ENCODE measurements at places on chromosomes 11 and 22.

- no peak for DNase-seq
Measured at GRCh38 chr11:87602776-87603175, 565.0 kb downstream of the TMEM135 start.

GRCh38 chr11:11458485-11458884, 105.4 kb upstream of the CSNK2A3 start:
- DNase-seq = no peak

- no peak for DNase-seq
Measured at GRCh38 chr11:117229411-117229810, 2.5 kb downstream of the PCSK7 start.

- no peak for DNase-seq
Measured at GRCh38 chr11:120063686-120064340, 74.1 kb downstream of the TRIM29 start.

DNA sequence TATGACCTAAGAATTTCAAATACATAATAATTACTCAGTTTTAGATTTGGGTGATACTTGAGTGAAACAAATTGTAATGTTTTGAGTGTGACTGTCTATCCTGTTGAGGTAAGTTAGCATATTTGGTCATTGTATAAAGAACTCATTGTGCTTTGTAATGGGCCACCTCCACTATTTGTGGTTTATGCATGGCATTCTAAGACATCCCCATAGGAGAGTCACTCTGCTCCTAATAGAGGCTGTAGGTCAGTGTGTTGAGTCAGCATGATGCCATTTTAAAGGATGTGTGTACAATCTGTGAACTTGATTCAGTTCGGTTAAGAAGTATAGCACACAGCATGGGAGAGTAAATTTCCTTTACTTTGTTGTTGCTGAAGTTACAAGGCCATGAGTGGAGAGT, 1112.4 kb downstream of the JRKL start:
- no peak for DNase-seq

- no peak for DNase-seq
Measured at GRCh38 chr22:18950141-18950540, 14.0 kb upstream of the PRODH start.

DNA sequence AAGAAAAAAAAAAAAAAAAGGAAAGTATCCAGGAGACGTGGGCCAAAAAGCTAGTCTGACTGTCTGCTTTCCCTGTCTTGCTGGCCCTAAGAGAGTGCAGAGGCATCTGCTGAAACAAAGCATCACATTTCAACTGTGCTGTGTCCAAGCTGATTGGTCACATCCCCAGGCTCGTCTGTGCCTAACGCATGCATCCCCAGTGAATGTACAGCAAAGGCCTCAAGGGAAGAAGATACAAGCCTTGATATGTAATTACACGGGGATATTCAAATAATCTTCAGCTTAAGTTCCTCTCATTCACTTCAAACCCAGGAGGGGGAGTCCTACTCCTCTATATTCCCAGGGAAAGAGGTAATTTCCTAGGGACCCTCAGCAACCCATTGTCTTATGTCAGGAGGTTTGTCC, 5.4 kb upstream of the SORL1 start:
- no peak for DNase-seq

- DNase-seq = no peak
Measured at GRCh38 chr22:38868886-38869381, 3.1 kb downstream of the CBX6 start.

GRCh38 chr11:107078375-107078774, 60.1 kb upstream of the GUCY1A2 start:
- DNase-seq = no peak

DNA sequence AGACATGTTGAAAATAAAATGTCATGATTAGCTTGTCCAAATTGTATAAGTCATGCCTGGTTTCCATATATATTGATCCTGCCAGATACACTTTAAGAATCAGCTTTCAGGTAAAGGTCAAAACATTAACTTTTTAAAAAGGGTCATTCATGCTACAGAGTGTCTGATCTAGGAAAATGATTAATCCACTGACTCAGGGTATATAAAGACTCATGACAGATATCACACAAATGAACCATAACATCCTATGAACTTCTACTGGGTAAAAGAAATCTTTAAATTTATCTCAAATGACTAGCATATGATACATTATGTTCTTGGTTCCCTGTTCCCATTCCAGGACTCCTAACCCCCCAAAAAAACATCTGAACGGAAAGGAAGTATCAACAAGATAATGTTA, 11.7 kb downstream of the MRTFA start:
- DNase-seq = no peak

- no peak for DNase-seq
Measured at GRCh38 chr11:31414338-31414737, 44.7 kb downstream of the DNAJC24 start.

GRCh38 chr22:45994491-45995404, 17.8 kb upstream of the WNT7B start:
- DNase-seq = no peak

DNA sequence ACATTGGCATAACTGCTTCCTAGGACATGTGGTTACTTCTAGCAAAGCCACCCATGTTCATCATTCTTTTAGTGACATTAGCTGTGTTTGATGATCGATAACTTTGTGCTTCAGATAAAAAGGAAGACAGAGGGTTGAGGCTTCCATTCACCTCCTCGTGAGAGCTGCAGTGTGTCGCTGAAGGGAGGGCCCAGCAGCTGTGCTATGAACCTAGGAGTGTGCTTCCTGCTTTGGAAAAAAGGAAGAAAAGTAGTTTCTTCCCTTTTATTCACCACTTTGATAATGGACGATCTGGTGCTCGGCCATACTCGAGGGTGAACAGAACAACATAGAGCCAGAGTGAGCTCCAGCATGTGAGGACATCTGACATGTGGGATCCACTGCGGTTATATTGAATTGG, 6.1 kb upstream of the RFPL2 start:
- no peak for DNase-seq

DNA sequence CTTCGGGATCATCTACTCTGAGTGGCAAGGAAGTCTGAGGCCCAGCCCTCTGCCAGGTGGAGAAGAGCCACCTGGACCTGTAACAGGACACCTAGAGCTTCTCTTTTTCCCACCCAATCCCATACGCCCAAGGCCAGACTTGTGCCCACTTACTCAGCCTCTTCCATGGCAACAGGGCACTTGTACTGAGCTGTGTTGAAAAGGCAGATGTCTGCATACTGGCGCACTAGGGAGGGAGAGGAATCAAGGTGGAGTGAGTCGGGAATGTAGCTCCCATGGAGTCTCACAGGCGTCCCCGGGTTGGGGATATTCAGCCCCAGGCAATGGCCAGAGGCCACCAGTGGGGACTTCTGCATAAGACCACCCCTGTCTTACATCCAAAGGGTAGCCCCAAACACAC, 36.1 kb downstream of the TPBGL start:
- no peak for DNase-seq

- no peak for DNase-seq
Measured at GRCh38 chr11:57180081-57180561, 1.6 kb upstream of the LRRC55 start.

GRCh38 chr11:13208921-13209320, 68.7 kb upstream of the BMAL1 start:
- no peak for DNase-seq
